ENCODE measurements at places on chromosomes 3 and 15. TPM values are rescaled to one million over a fixed set of nuclear protein-coding genes. Genes with fewer than 3 reads are reported as not detected.

HTR3E gene
- polyA plus RNA-seq: not detected

LINGO1 gene
- polyA plus RNA-seq: not detected

LRRIQ4 gene
- polyA plus RNA-seq: not detected

CPNE9 gene
- polyA plus RNA-seq: 0.30 TPM

NR2E3 gene
- not detected for polyA plus RNA-seq

UBAP1L gene
- 8.4 TPM for polyA plus RNA-seq

ADAMTS7 gene
- polyA plus RNA-seq: 0.07 TPM

SNTN gene
- polyA plus RNA-seq: not detected

SST gene
- polyA plus RNA-seq: not detected

COL6A5 gene
- not detected for polyA plus RNA-seq

SPINK8 gene
- polyA plus RNA-seq: not detected

Measured in B cell (primary cell).